Activated CD4-positive, alpha-beta T cell treated with anti-CD3 and anti-CD28 coated beads, Interleukin-2, amount 50 U/mL, for 48 hours (primary cell): ENCODE measurements at places on chromosomes 7 and 10.

- DNase-seq: no peak
Observed at GRCh38 chr10:101385866-101386658, 32.1 kb downstream of the BTRC start.

DNA sequence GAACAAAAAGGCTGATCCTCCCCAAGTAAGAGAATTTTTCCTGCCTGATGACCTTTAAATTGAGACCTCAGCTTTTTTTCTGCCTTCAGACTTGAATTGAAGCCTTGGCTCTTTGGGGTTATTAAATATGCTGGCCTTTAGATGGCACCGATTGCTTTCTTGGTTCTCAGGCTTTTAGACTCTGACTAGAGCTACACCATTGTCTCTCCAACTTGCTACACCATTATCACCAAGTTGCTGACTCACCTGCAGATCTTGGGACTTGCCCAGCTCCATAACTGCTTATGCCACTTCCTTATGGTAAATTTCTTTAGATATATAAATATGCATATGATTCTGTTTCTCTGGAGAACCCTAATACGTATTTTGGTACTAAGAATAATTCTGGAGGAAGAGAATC, 3.1 kb upstream of the ABCA13 start:
- no peak for DNase-seq

DNA sequence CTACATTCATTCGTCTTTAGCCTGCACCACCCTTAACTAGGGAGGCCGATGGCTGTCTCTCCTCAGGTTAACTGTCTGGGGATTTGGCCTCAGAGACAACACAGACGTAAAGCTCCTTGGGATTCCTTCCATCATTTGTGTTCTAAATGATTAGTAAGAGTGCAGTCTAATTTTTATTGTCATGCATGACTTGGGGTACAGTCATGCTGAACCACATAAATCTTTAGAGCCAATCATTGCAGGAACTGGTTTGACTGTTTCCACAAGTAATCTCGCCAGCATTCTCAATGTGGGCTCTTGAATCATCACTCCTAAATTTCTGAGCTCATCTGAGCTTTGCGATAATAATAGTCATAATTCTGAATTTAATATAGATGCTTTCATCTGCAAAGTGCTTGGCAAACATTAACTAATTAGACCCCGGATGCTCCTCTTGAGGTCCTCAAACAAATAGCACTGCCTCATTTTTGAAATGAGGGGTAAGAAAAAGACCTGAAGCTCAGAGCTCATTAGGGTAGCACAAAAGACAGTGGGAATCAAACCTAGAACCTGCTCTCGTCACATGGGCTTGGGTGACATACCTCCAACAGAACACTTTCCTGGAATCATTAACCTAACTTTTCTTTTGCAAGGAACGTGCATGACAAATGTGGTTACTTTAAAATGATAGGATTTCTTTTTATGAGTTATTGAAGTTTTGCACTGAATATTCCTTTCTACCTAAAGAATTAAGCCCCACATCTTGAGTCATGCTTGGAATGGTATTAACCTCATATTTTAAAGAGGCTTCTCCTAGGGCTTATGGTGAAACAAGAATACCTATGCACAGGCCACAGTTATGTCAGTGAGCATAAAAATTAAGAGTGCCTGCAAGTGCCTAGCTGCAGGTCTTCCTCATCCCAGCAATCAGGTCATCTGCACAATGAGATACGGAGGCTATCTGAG, 118.9 kb upstream of the NRP1 start:
- no peak for DNase-seq

- DNase-seq: no peak
Observed at GRCh38 chr7:90570373-90570959, 25.7 kb upstream of the CDK14 start.

- DNase-seq: no peak
Observed at GRCh38 chr7:2613931-2614600, 17.7 kb upstream of the TTYH3 start.

GRCh38 chr7:35849158-35849831, 48.4 kb downstream of the SEPTIN7 start:
- no peak for DNase-seq

- DNase-seq: no peak
Observed at GRCh38 chr7:115754226-115754625, 276.3 kb downstream of the TFEC start.

DNA sequence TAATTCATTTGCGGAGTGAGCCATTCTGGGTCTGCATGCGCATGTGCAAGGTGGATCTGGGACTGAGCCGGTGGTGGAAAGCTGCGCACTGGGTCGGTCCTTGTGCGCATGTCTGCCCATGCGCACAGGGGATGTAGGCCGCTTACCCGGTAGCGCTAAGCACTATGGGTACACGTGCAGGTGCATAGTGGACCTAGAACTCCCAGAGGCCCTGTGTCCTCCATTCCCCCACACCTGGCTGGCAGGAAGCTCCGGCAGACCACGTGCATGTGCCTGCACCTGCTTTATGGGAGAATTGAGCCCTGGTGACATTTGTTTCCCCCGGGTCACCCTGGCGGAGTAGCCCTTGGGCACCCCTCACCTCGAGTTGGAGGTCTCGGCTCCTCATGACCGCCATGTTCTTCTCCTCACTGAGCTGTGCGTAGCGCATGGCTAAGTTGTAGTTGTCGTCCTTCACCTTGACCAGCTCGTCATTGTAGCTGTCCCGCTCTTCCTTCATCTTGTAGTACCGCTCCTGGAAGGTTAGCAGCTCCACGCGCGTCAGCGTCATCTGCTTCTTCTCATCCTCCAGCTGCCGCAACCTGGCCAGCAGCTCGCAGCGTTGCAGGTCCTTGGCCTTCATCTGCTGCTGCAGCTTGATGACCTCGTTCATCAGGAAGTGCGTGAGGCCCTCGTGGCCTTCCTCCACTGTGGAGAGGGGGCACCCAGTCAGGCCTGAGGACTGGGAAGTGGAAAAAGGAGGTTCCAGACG, 99.6 kb downstream of the CARD11 start:
- no peak for DNase-seq

- DNase-seq: peak; percentile 89
Observed at GRCh38 chr7:1503816-1504775, at the start of gene INTS1. INTS1 (minus strand) TSS chr7:1504389; CDS start chr7:1503960, 429 bp downstream.

- DNase-seq: no peak
Observed at GRCh38 chr7:19557726-19558465, 150.9 kb downstream of the POLR1F start.

GRCh38 chr10:129956286-129956670, 7.8 kb downstream of the EBF3 start:
- no peak for DNase-seq

GRCh38 chr7:100965723-100966541, 3.4 kb upstream of the MUC12 start:
- DNase-seq: peak; percentile 86

DNA sequence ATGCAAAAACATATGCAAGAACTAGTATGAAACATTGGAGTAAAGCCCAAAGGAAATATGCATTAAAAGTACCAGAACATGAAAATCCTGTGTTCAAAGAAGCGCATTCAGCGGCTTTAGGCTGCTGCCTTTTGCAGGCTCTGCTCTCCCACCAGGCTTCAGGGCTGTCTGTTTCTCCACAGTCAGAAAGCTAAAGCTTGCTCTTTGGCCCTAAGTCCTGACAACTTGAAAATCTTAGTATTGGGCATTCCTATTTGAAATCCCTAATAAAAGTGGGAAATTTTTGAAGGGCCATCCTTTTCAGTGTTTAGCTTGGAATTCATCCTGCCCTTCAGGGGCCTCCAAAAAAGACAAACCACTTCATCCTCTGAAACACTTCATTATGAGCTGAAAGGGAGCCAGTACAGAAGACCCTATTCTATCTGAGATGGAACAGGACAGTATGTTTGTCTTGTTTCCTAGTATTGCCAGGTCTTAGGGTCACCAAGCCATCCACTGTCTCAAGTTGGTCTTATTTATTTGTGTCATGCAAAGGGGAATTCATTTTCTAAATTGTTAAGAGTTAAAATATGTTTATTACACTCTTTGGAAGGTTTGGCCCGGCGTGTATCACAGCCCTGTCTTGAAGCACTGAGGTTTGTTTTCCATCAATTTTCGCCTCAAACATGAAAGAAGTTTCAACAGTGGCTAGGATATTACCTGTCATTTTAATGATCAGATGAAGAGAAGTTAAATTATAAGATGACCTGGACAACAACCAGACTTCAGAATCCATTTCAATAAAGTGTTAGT, 326.3 kb upstream of the BMPER start:
- DNase-seq: no peak
